ENCODE measurements at places on chromosomes 16 and 17. TPM values are rescaled to one million over a fixed set of nuclear protein-coding genes. Genes with fewer than 3 reads are reported as not detected.
A peak's percentile ranks its signal among the peaks of the same experiment; 100 is the strongest.

DNA sequence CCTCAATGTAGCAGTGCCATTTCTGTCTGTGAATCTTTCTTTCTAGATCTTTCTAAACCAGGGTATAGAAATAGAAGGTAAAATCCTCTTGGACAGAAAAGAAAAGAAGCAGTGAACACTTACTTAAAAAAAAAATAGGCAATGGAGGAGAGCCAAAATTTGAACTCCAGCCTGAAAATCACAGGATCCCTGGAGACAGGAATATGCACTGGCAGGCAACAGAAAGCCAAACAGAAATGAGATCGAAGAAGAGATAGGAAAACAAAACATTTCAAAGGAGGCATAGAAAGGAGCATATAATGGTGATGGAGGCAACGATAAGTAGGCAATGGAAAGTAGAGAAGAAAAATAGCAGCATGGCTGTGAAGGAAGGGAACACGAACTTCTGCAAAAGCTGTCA lies 253.7 kb upstream of the HSBP1 start:
- DNase-seq = no peak

GRCh38 chr17:32689348-32689747 lies 187.6 kb downstream of the MYO1D start:
- no peak for DNase-seq

- no peak for DNase-seq
Measured at GRCh38 chr17:20967776-20968175, 75.0 kb downstream of the USP22 start.

DNA sequence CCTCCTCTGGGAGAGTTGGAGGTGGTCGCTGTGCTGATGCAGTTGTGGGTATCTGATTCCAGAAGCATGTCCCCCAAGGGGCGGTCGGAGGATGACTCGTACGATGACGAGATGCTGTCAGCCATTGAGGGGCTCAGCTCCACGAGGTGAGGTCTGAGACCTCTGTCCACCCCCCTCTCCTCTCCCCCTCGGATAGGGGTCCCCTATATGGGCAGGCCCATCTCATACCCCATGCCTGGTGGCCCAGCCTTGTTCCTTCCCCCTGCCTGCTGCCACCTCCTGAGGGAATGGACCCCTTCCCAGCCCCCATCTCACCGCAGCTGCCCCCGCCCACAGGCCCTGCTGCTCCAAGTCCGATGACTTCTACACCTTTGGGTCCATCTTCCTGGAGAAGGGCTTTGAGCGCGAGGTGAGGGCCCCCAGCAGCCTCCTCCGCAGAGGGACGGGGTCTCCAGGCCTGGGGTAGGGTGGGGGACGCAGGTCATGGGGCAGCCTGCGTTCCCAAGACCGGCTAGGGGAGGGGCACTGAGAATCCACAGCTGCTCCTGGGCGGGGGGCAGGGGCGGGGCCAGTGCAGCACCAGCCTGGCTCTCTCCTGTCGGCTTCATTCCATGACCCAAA lies 39.2 kb downstream of the ADCY7 start:
- DNase-seq = peak; percentile 72

GRCh38 chr16:15856901-15857698 lies at the start of gene MYH11:
Gene MYH11, minus strand, starts transcription at chr16:15857028. Its CDS starts 18,776 bp downstream, at chr16:15838252.
- DNase-seq = peak; percentile 73

DNA sequence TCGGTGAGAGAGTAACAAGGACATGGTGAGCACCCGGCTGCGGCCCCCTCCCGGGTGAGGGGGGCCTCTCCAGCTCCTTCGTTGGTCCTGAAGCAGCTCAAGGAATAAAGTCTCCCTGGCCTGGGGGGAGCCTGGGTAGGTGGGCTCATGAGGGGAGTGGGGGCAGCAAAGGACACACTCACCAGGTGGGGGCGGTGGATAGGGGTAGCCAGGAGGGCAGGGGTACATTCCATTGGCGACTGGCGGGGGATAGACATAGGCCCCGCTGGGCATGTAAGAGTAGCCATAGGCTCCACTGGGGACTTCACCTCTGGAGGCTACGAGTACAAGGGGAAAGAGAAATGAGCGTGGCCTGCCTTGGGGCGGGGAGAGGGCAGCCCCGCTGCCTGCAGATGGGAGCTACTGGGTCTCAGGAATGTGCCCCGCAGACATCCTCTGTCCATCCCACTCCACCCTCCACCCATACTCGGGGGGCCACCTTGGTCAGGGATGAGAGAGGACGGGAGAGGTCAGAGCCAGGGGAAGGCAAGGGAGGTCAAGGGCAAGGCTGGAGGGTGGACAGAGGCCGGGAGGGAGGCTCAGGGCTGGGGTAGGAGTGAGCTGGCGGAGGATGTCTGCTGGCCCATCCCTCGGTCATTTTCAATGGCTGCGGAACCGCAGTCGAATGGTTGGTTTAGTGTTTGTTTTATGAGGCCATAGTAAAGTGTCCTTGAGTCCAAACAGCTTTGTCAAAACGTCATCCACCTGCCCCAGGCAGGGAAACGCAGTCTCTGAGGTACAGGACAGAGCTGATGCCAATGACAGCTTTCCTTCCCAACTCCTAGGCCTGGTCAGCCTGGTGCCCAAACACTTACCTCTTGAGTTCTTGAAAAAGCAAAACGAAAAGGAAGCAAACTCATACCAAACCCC lies 3.7 kb upstream of the UNC13D start:
- DNase-seq = no peak

- no peak for DNase-seq
Measured at GRCh38 chr17:897970-898619, 81.5 kb downstream of the NXN start.

GRCh38 chr16:50781518-50781917 lies 39.6 kb downstream of the CYLD start:
- no peak for DNase-seq

GRCh38 chr16:85735225-85735635 lies 15.7 kb downstream of the C16orf74 start:
- no peak for DNase-seq

DNA sequence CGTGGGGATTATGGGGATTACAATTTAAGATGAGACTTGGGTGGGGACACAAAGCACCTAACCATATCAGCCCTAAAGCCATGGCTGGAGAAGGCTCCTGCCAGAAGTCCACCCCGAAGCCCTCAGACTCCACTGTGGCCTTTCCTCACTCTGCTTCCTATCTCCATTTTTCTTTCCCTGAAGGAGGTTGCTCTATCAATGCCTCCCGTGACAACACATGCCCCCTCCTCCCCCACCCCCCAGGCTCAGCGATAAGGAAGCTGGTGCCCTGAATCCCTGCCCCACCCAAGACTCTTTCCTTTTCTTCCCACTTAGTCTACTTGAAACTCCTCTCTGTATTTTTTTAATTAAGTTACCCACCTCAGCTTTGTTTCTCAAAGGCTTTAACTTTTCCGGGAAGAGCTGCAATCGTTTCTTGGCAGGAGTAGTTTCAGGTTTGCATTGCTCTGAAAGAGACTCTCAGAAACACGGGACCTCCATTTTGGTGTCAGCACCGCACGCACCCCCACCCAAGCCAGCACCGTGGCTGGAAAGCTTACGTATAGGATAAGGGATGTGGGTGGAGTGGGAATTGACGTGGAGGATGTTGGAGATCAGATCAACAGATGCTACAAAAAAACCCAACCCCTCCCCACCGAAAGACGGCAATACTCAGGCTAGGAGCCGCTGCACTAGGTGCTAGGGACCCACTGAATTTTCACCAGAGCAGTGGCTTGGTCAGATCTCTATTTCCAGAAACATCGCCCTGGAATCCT lies 15.2 kb upstream of the CA4 start:
- no peak for DNase-seq

GRCh38 chr17:40366076-40366860 lies 1.7 kb upstream of the GJD3 start:
- no peak for DNase-seq

- no peak for DNase-seq
Measured at GRCh38 chr16:22052980-22053379, 39.4 kb upstream of the VWA3A start.

SULT1A2 gene
- total RNA-seq = 31.4 TPM

OTOP3 gene
- total RNA-seq = not detected

SLC9A5 gene
- total RNA-seq = 6.0 TPM

GDPD1 gene
- total RNA-seq = 15.6 TPM

RHOT2 gene
- total RNA-seq = 535 TPM

ESRP2 gene
- total RNA-seq = 59.2 TPM

APPBP2 gene
- total RNA-seq = 35.4 TPM

BIRC5 gene
- 1.4 TPM for total RNA-seq
